ENCODE measurements at places on chromosomes 13 and 19.

- no peak for DNase-seq
Observed at GRCh38 chr13:70905035-70905434, 796.8 kb upstream of the KLHL1 start.

GRCh38 chr13:54489359-54489758 is 1460.7 kb downstream of the OLFM4 start:
- DNase-seq, result no peak

- DNase-seq, result peak; percentile 75
Observed at GRCh38 chr13:109706015-109706715, 80.2 kb downstream of the IRS2 start.

DNA sequence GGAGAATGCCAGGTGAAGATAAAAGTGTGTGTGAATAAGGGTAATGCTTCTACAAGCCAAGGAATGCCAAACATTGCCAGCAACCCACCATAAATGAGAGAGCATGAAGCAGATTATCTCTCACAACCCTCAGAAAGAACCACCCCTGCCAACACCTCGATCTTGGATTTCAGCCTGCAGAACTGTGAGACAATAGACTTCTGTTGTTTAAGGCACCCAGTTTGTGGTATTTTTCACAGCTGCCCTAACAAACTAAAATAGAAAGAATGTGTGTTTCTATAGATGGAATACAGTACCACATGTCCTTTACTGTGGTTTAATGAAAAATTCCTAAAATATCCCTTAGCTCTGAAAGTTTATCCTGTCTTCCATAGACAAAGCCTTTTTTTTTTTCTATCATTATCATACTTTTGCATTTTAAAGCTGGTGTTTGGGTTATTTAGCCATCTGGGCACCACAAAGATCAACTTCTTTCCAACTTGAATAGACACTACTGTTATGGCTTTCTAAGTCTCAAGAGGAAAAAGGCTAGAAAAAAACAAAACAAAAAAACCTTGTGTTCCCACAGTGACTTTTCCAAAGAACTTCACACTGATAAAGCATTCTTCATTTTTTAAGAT is 505.6 kb downstream of the KCTD12 start:
- no peak for DNase-seq

Data from DND-41 (cell line).